ENCODE measurements at places on chromosomes 7 and 10.

DNA sequence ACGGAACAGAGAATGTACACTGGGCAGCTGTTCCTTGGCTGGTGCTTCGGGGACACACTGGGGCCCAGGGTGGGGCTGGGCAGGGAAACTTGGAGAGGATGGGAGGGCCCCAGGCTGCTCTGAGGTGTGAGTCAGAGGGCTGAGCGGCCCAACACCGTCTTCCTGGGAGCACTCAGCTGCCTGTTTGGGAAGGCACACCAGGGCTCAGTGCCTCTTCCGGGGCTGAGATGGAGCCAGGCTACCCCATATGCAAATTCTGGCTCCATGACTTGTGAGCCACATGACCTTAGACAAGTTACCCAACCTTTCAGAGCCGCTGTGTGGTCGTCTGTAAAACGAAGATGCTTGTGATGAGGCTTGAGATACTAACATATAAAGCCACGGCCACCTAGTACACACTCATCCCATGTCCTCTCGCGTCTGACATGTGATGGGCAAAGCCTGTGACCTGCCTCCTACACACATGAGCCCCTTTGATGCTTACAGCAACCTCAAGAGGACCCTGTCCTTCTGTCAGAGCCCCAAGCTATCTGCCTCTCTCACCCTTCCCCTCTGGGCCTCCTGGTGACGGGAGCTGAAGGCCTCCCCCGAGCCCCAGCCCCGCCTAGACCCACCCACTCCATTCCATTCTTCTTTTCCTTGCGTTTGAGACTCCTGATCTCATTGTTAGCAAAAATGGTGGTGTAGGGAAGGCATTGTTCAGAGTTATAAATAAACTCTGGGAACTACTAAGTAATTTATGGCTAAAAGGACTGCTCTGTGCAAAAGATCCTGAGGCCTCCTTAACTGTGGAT is 26.1 kb downstream of the KLRG2 start:
- DNase-seq: no peak

DNA sequence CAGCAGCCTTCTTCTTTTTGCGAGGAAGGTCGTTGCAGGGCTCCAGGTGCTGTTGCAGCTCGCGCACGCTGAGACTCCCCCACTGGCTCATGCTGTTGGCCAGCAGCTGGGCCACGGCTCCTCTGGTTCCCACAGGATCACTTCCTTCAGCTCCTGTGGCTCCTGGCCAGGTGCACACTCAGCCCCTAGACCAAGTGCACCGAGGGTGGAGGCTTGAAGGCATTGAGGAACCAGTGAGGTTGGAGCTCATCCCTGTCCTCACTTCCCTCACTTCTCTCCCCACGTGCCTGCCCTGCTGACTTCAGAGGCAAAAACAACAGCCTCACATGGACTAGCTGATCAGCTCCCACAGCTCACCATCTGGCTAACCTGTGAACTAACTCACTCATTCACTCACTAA is 46.2 kb upstream of the ADRB1 start:
- no peak for DNase-seq

DNA sequence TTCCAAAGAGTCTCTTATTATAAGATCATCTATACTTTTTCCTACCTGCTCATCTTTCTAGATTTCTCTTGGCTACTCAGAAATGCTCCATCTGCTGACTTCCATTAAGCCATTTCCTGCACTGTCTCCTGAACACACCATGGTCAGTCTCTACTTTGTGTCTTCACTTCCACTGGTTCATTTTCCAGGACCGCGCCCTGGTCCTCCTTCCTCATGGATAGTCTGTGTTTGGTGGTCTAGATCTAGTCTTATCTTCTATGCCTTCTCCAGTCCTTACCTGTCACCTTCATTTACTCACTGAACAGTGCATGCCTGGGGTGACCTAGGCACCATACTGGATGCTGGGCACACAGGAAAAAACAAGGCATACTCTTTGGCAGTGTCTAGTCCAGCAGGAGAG is 11.8 kb downstream of the INSYN2A start:
- DNase-seq: no peak

DNA sequence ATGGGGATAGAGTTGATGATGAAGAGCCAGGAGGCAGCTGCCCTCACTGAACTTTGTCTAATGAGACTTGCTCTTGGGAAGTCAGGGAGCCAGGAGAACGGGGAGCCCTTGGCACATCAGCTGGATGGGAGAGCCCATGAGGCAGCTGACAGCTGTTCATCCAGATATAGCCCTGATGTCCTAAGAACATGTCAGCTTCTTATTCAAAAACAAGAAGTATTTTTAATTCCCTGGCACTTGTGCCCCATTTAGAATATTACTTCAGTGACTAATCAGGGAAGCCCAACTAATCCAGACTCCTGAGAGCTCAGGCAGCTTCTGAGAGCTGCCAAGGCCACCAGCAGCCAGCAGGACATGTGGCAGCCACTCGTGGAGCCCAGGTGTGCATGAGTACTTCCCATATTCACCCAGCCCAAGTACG is 363.4 kb downstream of the GRID1 start:
- DNase-seq: no peak

DNA sequence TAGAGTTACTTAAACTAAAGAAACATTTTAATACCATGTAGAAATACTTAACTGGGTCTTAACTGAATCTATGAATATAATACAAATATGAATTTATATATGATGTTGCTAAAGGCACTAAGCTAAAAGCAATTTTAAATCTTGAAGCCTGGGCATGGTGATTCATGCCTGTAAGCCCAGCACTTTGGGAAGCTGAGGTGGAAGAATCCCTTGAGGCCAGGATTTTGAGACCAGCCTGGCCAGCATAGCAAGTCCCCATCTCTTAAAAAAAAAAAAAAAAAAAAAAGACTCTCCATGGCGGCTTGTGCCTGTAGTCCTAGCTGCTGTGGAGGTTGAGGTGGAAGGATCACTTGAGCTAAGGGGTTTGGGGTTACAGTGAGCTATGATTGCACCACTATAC is 95.3 kb downstream of the CCSER2 start:
- DNase-seq: no peak

Measured in BJ (cell line).